ENCODE measurements at places on chromosomes 4 and X.
A peak's percentile ranks its signal among the peaks of the same experiment; 100 is the strongest.

- no peak for DNase-seq
Observed at GRCh38 chrX:64977051-64977450, 801 bp upstream of the ZC4H2 start.

- no peak for DNase-seq
Observed at GRCh38 chr4:1241466-1241935, 7.4 kb downstream of the CTBP1 start.

GRCh38 chrX:25597551-25597950 lies 540.6 kb upstream of the MAGEB18 start:
- no peak for DNase-seq

GRCh38 chr4:4574052-4574451 lies 32.2 kb upstream of the STX18 start:
- no peak for DNase-seq

DNA sequence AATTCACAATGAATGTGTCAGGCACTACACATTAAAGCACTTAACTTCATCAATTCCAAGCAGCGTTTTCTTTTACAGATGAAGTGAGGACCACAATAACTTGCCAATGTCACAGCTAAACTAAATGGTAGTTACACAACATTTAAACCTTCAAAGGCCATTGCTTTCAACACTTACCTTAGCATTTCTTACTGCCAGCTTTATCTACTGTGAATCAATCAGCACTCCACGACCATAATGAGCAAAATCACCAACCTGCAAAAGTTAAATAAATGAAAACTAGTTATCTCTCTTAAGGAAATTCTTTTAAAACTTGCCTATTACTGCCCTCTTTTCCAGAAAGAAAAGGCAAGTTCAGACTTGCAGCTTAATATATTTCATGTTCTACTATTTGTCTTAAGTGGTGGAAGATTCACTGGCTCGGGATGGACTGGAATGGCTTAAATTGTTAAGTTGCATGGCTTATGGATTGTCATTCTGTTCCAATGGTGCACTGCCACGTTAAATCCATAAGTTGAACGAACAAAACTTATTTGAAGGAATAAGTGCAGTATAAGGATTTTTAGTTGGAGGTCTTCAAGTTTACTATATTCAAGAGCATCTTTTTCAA lies 8.3 kb downstream of the RBMX start:
- no peak for DNase-seq

DNA sequence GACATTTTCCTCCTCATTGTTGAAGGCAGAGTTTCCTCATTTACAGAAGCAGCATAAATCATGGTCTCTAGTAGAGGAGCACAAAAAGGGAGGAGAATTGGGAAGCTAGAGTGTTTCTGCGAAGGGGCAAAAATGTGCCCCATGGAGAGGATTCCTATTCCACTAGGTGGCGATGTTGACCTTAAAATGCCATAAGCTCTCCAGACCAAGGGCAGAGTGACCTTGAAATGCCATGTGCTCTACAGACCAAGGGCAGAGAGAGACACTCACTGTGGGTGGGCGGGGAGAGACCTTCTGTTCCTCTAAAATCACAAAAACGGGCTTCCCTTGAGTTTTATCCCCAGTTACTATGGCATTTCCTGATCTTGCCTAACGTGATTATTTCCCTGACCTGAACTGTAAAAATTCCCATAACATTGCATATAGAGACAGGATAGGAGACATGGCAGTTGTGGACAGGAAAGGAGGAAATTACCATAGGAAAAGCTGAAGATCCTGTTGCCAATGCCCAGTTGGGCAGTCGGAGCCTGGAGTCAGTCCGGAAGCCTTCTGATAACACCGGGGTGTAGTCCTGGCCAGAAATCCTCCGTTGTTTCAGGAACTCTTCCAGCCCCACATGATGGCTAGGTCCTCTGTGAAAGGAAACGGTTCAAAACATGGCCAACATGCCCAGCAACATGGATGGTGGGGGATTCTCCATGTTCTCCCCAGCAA lies 567.7 kb downstream of the MAGEB5 start:
- no peak for DNase-seq

DNA sequence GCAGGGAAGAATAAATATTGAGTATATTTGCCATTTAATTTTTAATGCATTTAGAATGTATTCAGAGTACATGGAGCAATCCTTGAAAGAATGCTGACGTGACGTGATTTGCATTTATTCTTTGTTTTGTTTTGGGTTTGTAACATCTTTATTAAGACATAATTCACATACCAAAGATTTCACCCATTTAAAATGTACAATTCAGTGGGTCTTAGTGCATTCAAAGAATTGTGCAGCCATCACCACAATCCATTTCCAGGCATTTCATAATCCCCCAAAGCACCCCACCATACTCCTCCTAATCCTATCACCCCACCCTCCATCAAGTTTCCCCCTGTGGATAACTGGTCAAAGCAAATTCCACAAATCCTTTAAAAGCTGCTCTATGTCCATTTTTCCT lies 87.4 kb downstream of the FAM9B start:
- DNase-seq: no peak

- DNase-seq: no peak
Observed at GRCh38 chrX:106927700-106928099, 7.5 kb downstream of the CLDN2 start.

GRCh38 chr4:38948551-38948950 lies 80.9 kb downstream of the FAM114A1 start:
- DNase-seq: peak; percentile 11

DNA sequence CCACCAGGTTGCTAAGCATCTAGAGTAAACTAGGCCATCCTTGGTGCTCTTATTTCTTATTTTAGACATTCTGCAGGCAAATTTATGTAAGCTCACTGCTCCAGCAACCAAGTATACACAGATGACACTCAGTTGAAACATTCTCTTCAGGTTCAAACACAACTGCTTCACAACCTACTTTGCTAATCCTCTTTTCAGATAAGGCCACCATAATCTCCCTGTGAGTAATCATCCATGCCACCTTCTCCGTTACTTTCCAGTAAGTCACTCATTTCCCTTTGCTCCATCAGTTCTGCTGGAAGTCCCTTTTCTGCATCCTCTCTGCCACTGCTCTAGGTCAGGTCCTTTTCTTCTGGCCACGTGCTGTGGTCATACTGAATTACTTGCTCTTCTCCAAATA lies 120.2 kb upstream of the WDFY3 start:
- DNase-seq: no peak

DNA sequence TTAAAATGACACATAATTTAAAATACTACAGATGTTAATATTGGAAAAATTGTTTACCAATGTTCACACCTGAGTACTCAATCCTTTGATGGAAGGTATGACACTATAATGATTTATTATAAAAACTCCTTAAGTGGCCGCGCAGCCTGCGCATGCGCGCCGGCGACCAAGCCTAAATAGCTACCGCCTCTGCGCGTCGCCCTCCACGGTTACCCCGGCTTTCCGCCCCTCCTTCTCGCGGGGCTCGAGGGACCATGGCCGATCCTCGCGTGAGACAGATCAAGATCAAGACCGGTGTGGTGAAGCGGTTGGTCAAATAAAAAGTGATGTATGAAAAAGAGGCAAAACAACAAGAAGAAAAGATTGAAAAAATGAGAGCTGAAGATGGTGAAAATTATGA lies 170.2 kb downstream of the DMD start:
- DNase-seq: no peak

DNA sequence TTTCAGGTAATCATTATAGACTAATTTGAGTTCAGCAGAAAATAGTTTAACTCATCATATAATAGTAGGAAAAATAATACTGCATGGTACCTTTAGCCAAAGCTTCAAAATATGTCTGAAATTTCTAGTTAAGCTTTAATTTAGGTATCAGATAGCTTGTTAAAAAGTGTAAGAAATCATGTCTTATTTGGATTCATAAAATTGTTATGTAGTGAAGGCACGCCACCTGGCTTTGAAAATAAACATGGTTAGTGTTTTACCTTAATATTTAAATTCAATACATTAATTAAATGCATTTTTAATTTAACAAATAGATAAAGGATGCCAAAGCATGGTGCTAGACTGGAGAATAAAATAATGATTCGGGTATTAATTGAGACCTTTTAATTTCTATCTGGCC lies 211.4 kb downstream of the FSTL5 start:
- DNase-seq: no peak

DNA sequence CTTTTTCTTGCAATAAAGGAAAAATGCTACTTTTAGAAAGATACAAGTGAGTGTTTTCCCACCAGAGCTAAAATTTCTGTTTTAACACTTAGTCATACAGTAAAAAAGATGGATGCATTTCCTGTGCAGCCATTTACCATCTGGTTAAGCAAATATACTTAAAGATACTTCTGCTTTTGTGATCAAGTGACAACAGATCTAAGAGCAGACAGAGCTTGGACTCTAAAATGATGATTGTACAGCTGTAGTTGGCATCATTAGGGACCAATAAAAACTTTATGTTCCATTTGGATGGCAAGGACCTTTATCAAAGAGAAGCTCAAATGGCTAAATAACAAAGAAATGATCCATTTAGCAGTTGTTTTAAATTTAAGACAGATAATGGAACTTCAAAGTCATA lies 270.8 kb downstream of the FSTL5 start:
- no peak for DNase-seq

DNA sequence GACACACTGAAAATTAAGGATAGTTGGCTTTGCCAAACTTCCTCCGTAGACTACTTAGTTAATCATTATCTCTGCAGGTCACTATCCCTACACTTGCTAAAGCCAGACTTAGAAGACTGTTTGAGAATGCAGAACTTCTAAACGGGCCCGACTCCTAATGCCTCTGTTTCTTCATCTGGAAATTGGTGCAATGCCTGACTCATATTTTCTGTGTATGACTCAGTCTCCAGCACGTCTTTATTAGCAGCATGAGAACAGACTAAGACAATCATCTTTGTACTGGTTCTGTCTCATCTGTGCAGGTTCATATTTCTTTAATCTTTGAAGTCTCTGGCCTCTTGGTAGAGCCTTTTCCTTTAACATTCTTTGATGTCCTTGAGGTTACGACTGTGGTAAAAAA lies 411.9 kb upstream of the ACTRT1 start:
- no peak for DNase-seq

DNA sequence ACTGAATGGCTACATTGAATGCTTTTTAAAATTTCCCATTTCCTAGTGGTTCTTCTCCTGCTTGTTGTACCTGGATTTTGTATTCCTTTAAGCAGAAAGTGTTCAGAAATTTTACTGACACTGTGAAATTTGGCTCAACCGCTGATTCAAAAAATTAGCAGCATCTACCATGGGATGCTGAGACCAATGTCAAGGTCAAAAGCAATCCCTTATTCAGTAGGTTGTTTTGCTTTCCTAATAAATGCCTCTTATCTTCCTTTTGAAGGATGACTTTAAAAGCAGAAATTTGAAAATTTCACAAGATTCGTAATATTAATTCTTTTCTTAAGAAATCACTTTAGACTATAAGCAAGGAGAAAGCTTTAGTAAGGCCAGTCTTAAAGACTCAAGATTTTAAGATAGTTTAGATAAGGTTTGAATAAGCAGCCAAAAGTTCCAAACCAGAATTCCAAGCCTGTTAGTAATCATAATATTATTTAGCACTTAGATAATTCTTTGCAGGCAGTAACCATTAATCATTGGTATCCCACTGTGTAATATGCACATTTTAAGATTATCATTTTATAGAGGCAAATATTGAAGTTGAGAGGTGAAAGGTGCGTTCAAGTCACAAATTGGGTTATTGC lies 508.8 kb downstream of the ANKRD50 start:
- DNase-seq: no peak

GRCh38 chr4:186840771-186841301 lies 117.2 kb upstream of the FAT1 start:
- DNase-seq: no peak

DNA sequence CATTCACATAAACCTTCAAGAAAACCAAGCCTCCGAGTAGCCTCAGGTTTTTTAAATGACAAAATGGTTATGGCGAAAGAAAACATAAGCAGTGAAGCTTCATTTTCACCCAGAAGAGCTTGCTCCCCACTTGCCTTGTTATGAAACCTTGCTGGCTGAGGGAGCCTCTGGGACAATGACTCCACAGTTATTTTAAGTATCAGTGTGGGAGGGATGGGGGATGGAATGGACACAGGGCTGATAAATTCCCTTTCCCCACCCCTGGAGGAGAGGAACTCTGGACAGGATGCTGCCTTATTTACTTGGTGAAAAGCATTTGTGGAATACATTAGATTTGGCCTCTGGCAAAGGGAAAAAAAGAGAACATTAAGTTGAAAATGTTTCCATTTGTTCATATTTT lies 220.7 kb upstream of the CNKSR2 start:
- DNase-seq: no peak
